Activated CD4-positive, alpha-beta memory T cell treated with anti-CD3 and anti-CD28 coated beads, Interleukin-2, amount 10 ng/mL, durations not matched to agents 7 days and 5 days (primary cell): ENCODE measurements at places on chromosomes 1 and 21. TPM values are rescaled to one million over a fixed set of nuclear protein-coding genes. Genes with fewer than 3 reads are reported as not detected.

Gene KCNC4
- 6.8 TPM for total RNA-seq

DNA sequence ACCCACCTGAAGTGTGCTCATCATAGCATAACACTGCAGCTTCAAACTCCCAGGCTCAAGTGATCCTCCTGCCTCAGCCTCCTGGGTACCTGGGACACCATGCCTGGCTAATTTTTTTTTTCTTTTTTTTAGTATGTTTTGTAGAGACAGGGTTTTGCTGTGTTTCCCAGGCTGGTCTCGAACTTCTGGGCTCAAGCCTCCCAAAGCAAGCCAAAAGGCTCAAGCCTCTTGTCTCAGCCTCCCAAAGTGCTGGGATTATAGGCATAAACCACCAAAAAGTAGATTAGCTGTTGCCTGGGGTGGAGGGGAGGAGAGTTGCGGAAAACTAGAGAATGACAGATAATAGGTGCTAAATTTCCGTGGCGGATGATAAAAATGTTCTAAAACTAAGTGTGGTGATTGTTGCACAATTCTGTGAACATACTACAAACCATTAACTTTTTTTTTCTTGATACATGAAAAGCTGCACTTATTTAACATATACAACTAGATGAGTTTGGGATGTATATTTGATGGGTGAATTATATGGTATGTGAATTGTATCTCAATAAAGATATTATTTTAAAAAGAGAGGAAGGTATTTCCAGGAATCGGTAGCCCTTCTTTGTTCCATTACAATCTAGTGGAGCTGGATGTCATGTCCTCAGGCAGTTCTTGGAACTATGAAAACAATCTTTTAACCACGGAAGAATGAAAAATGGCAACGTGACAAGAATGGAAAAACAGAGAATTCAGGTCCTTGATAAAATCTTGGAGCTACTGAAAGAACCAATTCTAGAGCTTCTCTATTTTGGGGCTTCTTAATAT is 27.3 kb upstream of the MED18 start:
- DNase-seq, result no peak

DNA sequence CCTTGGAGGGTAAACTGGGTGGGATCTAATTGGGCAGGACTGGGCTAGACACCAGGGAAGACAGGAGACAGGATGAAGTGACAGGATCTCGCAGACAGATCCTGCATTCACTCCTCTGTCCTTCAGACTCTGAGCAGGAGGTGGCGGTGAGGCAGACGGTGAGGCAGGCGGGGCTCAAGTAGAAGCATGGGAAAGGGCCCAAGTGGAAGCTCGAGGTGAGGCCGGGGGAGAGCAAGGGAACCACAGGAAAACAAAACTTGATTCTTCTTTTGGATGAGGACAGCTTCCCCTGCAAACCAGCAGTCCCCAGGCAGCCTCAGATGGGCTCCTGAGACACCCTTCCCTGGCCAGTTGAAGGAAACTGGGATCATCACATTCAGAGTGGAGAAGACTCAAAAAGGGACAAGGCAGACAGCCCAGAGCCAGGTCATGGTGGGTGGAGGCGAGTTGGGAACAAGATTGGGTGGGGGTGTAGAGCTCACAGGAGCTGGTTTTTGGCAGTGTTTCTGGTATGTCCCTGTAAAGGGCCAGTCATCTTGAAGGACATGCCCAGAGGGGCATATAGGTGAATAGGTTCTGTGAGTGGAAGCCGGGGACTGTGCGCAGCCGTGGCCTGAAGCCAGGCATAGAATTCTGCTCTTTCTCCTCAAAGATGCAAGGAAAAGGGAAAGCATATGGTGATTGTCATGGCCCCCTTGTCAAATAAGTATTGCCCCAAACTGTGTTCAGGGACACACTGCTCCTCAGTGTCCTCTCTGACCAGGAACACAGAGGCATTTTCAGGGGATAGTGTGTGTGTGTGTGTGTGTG is 18.0 kb downstream of the INKA2 start:
- no peak for DNase-seq

Gene MNDA
- total RNA-seq, result not detected

DNA sequence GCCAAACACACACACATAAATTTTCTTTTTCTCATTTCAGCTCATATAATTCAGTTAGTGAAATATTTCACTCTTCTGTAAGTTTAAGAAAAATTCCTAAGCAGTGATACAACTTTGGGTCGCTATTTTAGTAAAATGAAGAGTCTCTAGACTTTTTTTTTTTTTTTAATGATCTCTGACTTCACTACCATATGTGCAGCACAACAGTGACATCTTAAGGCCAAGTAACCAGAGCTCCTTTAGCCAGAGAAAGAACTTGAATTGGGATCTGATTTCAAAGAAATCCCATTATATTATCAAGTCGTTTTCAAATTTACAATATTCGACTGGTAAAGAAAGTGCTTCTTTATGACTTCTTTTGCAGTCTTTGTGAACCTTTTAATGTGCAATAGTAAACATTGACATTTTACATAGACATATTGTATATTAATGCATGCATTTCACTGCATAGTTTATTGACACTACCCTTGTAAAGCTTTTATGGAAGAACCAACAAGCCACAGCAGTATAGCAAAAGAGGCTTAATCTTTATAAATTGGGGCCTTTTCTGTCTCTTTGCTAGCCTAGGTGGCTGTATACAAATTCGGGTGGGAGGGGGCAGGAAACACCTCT is 62.2 kb downstream of the LRRC40 start:
- no peak for DNase-seq
